ENCODE measurements at places on chromosomes 11 and 22.
A peak's percentile ranks its signal among the peaks of the same experiment; 100 is the strongest.

GRCh38 chr11:64373598-64373974, 14.6 kb downstream of the RPS6KA4 start:
- no peak for DNase-seq

DNA sequence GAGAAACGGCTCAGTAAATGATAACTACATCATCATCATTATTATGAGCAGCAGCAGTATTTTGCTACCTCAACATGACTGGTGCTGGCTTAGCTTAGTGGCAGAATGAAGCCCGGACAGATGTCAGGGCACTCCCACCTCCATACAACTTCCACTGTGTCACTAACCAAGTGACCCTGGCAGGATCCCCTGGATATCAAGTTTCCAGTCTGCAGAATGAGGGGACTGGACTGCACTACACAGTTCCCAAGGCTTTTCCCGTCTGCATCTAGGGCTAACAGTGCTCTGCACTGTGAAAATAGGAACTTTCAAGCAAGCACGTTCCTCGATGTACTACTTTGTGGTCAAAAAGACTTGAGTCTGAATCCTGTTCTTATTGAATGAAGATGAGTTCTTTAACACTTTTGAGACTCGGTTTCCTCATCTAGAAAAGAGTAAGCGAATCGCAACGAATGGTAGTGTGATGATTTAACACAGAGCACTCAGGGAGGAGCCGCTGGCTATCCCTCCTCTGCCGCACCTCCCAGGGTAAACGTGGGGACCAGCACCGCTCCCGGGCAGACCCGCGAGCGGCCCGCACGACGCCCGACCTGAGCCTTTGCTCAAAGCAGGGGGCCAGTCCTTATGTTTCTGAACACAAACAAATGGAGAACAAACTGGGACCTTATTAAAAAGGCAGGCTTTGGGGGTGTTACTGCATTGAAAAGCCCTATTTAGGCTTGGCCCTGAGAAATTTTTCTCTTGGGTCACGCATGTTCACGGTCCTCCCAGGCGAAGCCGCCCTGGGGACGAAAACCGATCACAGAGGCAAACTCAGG, 910 bp downstream of the CLTCL1 start:
- no peak for DNase-seq

DNA sequence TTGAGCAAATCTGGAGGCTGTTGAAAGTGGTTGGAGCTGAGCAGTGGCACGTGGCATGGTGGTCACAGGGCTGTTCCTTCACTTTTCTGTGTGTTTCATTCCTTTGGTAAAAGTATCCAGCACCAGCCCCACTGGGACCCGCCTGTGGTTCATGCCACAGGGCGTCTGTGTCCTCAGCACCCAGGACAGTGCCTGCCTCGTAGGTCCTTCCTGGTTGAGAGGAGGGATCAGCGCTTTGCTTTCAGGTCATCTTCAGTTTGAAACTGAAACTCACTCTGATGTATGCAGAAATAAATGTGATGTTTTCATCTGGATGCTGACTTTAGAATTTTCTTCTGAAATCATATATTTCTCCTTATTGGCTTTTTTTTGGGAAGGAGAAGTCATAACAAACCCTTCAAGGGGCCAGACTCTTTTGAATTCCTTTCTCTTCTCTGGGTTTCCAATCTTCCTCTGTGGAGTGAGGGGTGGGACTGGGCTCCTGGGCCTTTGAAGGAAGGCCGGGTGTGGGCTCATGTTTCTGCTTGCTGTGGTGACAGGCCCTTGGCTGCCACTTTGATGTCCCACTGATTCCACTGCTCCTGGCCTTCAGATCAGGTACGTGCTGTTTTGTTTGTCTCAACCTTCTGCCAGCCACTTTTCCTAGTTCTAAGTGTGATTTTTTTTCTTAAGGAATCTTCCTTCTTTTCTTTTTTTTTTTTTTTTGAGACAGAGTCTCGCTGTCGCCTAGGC, 26.2 kb downstream of the TBC1D22A start:
- DNase-seq: no peak

DNA sequence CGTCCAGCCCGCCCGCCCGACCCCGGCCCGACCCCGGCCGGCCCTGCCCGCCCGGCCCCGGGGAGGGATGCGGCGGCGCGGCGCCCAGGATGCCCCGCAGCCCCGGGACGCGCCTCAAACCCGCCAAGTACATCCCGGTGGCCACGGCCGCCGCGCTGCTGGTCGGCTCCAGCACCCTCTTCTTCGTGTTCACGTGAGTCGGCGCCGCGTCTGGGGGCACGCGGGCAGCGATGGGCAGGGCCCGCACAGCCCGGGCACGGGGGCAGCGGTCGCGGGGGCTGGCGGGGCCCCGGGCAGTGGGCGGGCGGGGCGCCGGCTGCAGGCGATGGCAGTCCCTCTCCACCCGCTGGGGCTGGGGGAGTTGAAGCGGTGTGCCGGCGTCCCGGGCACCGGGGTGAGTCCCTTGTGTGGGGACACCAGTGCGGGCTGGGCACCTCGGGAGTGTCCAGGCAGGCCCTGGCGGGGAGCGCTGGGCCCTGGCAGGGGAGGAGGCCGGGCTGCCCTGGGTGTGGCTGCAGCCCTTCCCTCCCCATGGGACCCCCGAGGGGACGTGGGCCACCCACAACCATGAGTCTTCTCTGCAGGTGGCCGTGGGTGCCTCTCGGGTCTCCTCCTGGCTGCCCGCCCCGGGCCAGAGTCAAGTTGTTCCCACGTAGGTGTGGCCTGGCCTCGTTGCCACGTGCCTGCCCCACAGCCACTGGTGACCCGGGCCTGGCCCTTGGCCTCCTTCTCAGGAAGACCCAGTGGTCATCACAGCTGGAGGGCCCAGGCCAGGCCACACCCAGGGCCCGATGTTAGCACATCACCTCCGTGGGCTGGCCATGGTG, 468 bp downstream of the ZDHHC8 start:
- peak; percentile 64 for DNase-seq

GRCh38 chr11:103993507-103993906, 42.9 kb upstream of the DDI1 start:
- no peak for DNase-seq

DNA sequence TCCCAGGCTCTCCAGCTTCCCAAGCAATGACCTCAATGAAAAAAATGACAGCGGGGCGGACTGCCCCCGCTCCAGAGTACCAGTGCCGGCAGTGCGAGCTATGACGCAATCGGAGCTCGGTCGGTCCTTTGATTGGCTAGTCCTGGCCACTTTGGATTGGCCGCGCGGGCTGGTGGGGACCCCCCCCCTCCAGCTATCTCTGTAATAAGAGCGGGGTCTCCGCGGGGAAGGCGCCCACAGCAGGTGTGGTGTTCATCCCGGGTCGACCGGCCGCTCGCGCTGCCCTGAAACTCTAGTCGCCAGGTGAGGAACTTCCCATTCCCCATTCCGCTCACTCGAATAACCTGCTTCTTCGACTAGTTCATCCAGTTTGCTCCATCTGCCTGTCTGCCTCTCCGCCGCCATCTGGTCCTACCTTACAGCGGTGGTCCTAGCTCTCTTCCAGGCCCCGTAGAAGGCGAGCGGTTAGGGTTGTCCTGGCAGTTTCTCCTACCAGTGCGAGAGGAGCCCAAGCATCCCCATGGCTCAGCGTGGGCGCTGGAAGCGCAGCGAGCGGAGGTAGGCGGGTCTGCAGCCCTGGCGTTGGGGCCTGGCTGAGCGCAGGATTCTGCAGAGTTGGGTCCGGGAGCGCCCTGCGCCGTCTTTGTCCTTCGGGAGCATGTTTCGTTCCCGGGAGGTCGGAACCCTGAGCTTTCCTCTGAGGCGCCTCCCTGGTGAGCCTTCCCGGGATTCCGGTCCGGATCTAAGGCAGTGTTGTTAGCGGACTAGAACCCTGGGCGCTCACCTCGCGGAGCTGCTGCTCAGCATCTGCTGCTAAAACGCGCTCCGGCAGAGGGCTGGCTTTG, at the start of gene CALCB:
CALCB (plus strand) TSS at position 233 of the 845 bp plus-strand sequence. CDS start 1,126 bp downstream, outside the sequence.
- DNase-seq: no peak

DNA sequence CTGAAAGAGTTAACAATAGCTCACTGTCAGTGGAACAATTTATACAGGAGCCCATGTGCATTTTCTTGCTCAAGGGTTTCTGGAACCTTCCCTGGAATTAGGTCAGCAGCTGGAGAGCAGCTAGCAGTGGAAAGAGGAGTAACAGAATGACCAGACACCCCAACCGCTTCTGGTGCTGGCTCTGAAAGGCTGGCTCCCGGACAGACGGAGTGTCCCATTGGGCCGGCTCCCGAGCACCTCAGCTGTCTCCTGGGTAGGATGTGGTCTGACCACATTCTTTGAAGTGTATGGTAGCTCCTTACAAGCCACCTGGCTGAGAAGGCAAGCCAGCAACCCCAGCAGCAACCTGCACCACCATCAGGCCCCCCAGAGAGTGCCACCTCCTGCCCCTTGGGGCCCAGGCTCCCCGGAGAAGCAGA, 44.7 kb downstream of the ABTB2 start:
- no peak for DNase-seq

GRCh38 chr11:84922836-84923235, 704.3 kb downstream of the DLG2 start:
- no peak for DNase-seq
